ENCODE measurements at places on chromosomes 6 and 20. TPM values are rescaled to one million over a fixed set of nuclear protein-coding genes. Genes with fewer than 3 reads are reported as not detected.
A peak's percentile ranks its signal among the peaks of the same experiment; 100 is the strongest.

DNA sequence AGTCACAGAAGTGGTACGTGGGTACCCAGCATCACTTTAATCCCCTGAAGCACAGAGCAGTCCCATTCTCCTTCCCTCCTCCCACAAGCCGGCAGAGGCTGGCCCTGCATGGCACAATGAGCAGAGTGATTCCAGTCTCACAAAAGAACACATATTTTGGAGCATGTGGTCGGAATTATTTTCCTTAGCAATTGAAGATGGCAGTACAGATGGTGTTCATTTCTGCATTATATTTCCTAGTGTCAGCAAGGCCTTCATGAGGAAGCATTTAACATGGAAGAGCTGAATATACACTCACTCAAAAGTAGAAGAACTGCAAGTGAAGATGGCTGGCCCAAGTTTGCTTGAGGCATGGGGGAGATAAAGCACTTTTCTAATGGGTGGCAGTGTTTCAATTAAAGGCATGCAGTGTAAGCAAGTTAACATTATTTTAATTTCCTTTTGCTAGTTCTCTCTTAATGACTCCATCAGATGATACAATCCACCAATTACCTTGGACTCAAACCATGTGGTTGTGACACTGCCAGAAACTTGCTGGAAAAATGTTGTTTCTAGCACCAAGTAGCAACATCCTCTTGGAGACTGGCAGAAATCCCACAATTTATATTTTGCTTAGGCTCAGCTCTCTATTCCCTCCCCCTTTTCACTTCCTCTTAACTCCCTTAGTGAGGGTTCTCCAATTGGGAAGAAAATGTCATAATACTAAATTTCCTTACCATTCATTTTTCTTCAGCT, 74.4 kb downstream of the ARHGAP18 start:
- no peak for DNase-seq

DNA sequence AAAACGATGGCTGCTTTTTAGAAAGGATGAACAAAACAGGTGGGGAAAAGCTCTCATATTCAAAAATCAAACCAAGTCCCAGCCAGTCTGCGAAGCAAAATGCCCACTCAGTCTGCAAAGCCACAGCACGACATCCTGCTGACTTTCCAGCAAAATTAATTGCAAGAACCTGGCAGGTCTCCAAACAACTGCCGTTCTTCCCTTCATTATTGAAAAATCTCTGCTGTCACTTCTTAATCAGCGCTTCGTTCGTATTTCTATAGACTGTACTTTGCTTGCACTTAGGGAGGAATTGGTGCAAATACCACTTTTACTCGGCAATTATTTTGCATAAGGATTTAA, 222.4 kb downstream of the CBLN4 start:
- DNase-seq: no peak

- no peak for DNase-seq
These were observed 6.4 kb downstream of the GTF2H5 start for GRCh38 chr6:158174514-158174913.

DNA sequence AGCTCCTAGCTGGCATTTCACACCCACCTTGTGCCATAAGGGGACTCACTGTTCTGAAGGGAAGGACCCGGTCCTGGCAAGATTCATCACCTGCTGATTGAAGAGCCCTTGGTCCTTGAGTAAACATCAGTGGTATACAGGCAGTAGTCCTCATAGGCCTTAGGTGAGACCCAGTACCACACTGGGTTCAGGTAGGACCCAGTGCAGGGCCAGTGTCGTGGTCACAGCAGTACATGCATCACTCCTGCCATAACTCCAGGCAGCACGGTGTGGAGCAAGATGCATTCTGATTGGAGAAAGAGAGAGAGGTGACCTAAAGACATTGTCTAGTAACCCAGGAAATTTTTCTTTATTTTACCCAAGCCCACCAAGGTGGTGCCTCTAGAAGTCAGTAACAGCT, 49.1 kb upstream of the THBS2 start:
- no peak for DNase-seq

ID1 gene
- total RNA-seq: 237 TPM

CLIC5 gene
- 0.58 TPM for total RNA-seq

- no peak for DNase-seq
These were observed 89.4 kb downstream of the PDE10A start for GRCh38 chr6:165573671-165574070.

RIMS4 gene
- 0.07 TPM for total RNA-seq

DNA sequence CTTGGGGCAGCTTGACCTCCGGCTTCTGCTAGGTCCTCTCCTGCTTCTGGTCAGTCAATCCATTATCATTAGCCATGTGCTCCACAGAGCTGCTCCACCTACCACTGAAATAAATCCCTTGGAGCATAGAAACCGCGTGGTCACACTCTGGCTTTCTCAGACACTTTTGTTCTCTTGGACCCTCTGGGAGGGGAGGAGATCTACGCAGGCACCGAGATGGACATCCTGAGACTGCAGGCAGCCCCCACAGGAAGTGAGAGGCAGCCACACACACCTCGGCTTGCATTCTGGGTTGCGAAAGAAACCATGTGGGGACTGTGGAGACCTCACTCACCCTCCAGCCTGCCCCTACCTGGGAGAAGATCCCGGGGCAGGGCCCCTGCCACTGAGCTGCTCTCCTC, 79.5 kb downstream of the FYN start:
- DNase-seq: no peak

HCRTR2 gene
- total RNA-seq: not detected

RHAG gene
- not detected for total RNA-seq

DNA sequence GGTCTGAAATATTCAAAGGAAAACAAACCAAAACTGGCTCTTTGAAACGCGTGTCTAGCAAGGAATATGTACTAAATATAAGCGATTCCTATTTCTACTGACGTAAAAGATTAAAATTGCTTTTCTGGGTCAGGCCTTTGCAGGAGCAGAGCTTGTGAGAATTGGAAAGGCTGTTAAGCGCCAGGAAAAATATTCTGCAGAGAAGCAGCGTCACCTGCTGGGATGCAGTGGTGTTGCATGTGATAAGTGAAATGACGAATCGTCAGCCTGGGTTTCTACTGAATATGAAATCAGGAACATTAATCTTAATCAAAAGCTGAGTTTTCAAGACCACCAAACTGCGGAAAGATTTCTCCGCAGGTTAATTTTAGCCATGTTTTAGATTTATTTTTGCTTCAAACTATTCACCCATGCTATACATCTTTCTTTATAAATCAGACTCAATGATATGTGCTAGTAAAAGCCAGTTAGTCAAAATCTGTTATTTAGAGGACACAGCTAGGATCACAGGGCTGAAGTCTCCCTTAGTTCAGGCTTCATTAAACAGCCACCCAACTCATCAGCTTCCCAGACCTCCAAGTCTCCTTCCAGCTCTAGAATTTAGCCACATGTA, 67.4 kb downstream of the ALDH8A1 start:
- DNase-seq: peak; percentile 35

EFCAB8 gene
- total RNA-seq: not detected

GRCh38 chr6:27517928-27518787, 45.3 kb upstream of the ZNF184 start:
- no peak for DNase-seq

DNA sequence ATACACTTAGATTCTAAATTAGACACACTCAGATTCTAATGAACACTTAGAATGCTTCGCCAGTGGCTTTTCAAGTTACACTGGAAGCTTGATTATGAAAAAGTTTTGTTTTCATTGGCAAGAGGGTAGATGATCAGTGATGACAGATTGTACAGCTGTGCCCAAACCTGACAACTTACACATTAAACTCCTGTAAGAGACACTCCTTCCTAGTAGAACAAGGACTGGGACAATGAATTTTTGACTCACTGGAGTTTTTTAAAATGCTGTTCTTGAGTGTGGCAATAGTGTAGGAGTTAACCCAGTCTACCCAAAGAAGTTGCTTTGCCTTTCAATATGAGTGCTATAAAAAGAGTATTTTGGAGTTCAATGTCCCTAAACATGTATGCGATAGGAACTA, 140.8 kb downstream of the SLC16A10 start:
- no peak for DNase-seq

DNA sequence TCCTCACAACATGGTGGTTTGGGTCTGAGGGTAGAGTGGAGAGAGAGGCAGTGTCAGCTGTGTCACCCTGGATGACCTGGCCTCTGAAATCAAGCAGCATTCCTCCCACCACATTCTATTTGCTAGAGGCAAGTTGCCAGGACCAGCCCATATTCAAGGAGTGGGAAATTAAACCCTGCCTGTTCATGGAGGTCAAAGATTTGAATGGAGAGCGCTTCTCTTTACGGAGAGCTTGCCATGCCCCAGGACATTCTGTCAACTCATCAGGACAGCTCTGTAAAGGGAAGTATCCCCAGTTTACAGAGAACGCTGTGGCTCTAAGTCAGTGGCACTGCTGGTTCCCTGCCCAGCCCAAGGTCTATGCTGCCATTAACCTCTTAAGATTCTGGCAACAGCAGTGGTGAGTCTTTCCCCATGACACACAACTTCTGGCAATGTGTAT, 90.0 kb upstream of the INSM1 start:
- DNase-seq: no peak

GRCh38 chr6:45927421-45928320, 88.0 kb downstream of the CLIC5 start:
- no peak for DNase-seq

DNA sequence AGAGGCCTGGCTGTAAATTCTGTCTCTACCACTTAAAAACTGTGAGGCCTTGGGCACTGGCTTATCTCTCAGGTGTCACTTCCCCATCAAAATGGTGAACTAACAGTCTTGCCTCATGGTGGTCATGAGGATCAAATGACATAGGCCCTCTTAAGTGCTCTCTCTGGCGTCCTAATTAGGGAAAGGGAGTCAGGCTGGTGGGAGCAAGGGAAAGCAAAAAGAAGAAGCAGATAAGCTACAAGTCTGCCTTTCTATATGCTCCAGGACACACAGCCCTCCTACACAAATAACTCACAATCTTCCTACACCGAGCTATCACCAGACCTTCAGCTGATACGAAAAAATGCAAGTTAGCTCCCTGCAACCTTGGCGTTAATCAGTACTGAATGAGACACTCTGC, 19.5 kb upstream of the SLC22A16 start:
- DNase-seq: no peak

C2 gene
- not detected for total RNA-seq

GRCh38 chr20:47950124-47950912, 165.0 kb upstream of the SULF2 start:
- peak; percentile 60 for DNase-seq

OR2J1 gene
- total RNA-seq: not detected

DNA sequence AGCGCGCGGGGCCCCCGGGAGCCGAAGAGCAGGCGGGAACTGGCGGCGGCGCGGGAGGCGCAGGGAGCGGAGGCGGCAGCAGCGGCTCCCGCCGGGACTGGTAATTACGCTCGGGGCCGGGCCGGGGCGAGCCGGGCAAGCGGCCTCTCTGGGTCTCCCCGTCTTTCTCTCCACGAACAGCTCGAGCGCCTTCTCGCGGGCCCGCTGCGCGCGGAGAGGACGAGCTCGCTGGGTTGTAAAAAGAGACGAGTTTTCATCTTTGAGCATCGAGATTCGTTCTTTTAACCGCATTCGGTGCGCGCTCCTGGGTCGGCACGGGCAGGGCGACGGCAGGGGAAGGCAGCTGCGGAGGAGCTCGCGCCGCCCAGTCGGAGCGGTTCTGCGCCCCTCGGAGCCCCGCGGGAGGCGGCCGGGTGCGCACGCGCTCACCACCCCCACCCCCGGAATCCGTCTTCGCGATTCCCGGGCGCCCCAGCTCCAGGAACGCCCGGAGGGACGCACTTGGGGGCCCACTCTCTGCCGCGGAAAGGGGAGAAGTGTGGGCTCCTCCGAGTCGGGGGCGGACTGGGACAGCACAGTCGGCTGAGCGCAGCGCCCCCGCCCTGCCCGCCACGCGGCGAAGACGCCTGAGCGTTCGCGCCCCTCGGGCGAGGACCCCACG, 38.0 kb downstream of the YTHDF1 start:
- no peak for DNase-seq

PARD6B gene
- total RNA-seq: 44.4 TPM

DNA sequence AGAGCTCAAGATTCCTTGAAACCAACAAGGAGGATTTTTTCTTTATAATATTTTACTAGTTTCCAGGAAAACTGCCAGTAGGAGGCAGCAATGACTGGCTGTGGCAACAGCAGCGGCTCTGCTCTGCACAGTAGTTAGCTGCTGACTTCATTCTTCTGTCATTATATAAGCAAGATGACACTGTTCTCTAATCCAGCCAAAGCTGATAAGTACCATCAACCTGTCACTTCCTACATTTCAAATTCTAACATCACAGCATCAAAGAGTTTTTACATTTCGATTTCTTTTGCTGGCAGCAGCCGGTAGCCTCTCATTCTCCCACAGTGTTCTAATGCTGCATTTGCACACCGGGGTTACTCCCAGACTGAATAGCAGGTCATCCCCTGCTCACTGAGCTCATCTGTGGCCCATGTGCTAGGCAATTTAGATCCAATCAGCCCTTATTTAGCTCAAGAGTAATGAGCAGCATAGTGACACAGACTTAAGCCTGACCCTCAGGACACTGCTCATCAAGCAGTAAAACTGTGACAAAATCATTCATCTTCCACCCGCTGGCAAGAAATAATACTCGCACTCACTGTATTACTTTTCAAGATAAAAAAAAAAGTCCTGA, 67.8 kb downstream of the MMS22L start:
- peak; percentile 29 for DNase-seq

- DNase-seq: no peak
These were observed 4.2 kb upstream of the CST11 start for GRCh38 chr20:23456873-23457272.
